ENCODE measurements at places on chromosomes 3 and 15.

- DNase-seq = no peak
Observed at GRCh38 chr15:41494922-41495735, 1.5 kb downstream of the ITPKA start.

DNA sequence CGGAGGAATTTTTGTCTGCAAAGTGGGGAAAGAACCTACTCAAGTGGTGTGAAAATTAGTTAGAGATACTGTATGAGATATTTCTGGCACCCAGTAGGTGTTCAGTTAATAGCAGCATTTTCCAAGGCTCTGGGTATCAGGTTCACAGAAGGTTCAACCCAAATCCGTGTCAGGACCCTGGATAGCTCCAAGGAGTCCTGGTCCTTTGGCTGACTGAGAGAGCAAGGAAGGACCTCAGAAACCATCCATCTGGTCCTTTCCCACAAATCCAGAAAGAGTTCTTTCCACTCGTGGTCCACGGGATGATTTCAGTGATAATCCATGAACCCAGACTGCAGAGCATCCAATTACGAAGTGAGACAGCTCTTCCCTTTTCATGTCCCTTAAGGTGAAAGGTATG is 51.4 kb downstream of the SLC6A11 start:
- DNase-seq = no peak

DNA sequence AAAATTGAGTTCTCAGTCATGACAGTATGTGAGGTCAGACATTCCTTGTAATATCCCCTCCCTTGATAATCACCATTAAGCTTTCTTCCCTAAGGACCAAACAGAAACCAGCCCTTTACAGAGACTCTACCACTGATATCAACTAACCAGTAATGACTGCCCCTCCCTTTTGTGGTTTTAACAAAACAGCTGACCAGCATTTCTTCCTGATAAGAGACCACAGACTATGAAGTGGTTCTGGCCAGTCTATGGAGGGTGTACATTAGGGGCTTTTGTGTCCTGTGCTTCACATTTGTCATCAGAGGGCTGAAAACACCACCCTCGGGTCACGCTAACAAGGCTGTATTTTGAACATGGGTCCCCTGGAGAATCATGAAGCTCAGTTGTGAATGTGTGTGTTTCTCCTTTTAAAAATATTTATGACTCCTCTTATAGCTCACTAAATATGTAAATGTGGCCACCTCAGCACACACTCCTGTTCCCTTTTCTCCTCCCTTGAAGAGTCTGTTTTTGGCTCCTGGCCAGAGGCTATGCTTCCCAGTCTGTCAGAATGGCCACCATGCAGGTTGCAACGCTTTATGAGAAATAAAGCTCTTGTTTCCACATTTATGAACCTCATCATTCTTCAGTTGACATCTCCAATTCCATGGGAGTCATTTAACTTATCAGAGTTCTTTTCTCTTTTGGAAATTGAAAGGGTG is 239.3 kb downstream of the CPNE4 start:
- DNase-seq = no peak

- no peak for DNase-seq
Observed at GRCh38 chr15:59438625-59439290, 772 bp downstream of the FAM81A start.

DNA sequence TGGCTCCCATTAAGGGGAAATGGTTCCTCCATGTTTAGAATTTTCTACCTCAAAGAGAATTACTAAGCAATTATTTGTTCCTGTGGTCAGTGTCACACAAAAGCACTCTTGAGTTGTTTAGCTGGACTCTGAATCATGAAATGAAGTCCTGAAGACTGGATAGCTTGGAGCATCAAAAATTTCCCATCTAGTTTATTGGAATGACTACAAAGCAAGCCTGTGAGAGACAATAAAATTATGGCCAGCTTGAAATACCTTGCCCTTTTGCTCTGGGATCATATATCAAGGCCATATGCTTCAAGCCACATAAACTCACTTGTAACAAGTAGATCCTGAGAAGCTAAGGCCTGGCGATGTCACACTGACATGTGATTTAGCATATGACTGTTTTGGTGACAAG is 292.3 kb downstream of the TIGIT start:
- no peak for DNase-seq

DNA sequence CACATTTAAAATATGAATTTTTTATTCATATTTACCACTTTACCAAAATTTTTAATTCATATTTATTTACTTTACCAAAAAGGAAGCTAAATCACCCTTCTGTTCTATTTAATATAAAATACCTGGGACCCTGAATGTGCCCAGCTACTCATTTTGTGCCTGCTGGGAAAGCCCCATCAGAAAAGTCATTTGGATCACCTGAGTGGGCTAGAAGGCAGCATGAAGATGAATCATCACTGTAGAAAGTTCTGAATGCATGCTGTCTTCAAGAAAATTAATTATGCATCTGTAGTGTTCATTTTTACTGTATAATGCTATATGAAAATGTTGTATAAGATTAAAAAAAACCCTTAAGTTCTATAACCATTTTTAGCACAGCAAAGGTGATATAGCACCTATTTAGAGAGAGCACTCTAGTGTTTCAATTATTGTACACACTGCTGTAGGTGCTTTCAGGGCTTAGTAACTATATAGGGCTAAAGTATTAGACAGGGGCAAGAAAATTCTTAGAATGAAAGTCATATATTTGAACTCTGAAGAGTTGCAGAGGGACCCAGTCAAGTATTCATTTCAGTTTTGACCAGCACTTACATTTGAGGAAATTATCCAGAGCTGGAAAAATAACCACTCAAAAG is 175.1 kb downstream of the NFKBIZ start:
- DNase-seq = no peak

DNA sequence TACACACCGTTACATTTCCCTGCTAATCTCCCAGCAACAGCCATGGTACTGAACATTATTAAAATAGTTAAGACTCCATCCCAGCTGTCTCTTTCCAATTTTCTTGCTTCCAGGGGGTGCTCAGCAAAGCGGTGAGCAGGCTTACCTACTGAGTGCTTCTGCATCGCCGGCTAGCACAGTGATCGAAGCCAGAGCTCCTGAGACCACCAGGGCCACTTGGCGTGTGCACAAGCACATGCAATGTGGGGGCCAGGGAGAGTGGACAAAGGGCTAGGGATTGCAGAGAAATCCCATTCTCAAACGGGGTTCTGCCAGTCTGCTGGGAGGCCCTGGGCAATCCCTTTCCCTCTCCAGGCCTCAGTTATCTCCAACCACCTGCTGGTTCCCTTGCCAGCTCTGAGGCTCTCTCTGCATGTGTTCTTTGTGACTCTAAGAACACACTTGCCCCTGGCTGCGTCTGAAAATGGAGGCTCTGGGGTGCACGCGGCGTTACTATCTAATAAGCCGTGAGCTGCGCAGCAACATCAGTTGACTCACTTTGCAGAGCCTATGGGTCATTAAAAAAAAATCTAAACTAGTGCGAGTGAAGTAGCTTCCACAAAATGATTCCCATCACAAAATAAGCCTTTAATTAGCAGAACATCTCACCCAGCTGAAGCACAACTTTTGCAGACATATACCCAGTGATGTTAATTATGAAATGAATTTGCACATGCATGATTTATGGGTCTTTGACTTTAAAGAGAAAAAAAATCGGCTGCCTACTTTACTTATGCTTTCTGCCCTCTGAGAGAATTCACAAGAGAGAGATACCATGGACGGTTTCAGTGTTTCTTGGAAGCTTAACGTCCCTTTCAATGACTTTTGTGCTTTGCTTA is 271.5 kb downstream of the TLE3 start:
- DNase-seq = no peak

GRCh38 chr3:177606891-177607290 is 409.6 kb upstream of the TBL1XR1 start:
- no peak for DNase-seq

- no peak for DNase-seq
Observed at GRCh38 chr3:24062916-24063315, 117.8 kb downstream of the NR1D2 start.
